ENCODE measurements at places on chromosomes 3 and 15.

DNA sequence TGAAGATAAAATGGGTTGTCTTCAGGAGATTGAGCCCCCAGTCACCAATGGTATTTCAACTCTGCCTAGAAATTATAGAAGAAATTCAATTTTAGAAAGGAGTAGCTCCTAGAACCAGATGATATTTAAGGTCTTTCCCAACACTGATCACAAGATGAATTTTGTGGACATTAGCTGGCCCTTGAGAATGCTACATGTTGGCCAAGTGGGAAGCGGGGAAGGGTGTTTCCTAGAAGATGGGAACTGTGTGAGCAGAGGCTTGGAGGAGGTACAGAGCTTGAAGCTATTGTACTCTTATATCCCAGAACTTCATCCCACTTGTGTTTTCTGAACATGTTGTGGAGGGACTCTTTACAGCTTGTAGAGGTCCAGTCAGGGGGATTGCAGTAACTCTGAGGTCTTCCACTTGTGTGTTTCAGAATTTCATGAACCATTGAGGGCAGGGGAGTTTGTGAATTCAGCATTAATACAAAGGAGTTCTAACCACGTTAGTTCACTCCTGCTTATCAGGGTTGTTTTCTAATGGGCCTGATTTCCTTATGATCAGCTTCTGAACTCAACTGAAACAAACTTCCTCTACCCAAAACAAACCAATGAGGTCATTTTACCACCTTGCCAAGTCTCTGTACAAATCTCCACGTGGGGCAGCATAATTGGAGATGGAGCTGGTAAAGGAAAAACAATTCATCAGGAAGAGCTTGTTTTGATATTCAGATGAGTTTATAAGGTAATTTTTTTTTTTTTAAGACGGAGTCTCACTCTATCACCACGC, 152.6 kb upstream of the TPM1 start:
- no peak for DNase-seq

GRCh38 chr3:68334367-68334986, 597.9 kb downstream of the TAFA4 start:
- no peak for DNase-seq

DNA sequence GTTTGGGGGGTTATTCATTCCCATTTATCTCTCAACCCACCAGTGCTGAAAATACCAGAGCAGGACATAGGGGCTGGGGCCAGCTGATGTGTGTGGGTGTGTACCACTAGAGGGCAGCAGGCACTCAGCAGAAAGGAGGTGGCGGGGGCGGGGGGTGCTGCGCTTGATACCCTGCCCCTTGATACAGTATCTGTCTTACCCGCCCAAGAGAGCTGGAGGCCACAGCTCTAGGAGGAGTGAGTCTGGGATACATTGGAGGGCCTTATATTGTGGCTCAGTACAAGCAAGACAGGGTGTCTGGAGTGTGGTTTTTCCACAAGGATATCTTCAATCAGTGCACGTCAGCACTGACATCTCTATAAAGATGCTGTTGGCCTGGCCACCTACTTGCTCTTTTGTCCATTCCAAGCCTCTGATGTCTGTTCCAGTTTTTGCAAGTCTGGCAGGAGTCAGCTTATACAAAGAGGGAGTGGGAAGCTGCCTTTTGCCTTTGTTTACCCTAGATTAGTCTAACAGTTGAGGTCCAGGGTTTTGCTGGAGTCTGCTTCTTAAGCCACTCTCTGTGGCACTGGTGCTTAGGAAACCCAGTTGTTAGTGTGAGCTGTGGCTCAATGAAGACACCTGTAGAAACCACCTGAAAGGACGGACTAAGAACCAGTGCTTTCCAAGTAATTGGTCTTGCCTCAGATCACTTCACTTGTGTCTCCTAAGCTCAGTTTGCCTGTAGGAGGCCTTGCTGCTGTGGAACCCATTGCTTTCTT, 1.5 kb upstream of the RBM15B start:
- no peak for DNase-seq

DNA sequence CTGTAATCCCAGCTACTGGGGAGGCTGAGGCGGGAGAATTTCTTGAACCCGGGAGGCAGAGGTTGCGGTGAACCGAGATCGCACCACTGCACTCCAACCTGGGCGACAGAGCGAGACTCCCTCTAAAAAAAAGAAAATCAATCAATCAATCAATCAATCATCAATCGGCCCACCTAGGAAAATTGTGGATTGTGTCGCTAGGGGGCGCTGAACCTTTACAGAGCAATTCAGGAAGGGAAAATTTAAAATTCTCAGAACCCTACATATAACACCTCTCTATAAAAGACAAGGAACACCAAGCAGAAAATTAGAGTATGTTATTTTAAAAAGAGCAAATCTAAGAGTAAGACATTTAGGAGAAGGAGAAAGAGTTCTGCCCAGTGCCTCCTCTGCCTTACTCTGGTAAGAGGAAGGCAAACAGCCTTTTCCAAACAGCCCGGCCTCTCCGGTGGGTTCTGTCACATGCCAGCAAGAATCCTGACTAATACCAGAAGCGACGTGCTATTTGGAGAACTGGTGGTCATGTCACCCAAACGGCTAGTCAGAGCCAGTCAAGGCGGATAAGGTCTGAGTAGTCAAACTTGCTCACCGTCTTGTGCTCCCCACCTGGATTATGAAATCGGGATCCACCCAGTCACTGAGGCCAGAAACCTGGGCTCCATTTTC, 22.3 kb upstream of the SMCO1 start:
- no peak for DNase-seq

DNA sequence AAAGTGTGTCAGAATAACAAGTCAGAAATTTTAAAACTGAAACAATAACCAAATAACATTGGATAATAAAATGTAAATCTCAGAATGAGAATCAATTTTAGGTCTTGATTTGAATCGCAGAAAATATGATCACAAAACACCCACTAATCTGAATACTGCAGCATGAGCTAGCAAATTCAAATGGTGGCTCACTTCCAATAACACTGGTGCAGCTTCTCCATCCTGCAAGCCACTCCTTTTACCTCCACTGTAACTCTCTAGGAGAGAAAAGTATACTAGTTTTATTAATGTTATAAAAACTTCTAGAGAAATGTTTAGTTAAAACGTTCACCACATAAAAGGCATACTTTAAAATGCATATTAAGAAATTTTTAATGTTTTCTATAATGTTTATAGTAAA, 30.4 kb downstream of the UBE3A start:
- DNase-seq, result no peak

GRCh38 chr3:185658943-185659342, 72.8 kb downstream of the SENP2 start:
- no peak for DNase-seq
